ENCODE measurements at places on chromosomes 5 and 9. TPM values are rescaled to one million over a fixed set of nuclear protein-coding genes. Genes with fewer than 3 reads are reported as not detected.

DNA sequence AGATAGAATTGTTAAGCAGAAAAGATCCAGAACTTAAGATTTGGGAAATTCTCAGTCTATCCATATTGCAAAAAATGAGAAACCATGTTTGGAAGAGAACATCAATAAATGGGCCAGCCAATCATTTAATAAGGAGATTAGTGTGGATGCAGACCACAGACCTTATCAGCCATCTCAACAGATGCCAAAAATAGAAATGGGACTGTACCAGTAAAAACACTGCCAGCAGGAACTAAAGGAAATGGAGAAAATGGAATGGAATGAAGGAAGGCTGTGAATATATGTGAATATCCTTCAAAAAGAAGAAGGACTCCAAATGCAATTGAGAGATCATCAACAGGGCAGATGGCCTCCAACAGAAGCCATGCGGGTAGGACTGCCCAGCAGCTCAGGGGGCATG lies 52.7 kb upstream of the ZNF618 start:
- peaks cover 3% of the 10 kb centered on the region for H3K36me3 ChIP-seq
- no peak overlapping the region for H3K27ac ChIP-seq
- DNase-seq = no peak
- H3K4me1 ChIP-seq = peaks cover 18% of the 10 kb centered on the region
- H3K27me3 ChIP-seq = peaks cover 17% of the 10 kb centered on the region
- no peak overlapping the region for H3K4me3 ChIP-seq

DNA sequence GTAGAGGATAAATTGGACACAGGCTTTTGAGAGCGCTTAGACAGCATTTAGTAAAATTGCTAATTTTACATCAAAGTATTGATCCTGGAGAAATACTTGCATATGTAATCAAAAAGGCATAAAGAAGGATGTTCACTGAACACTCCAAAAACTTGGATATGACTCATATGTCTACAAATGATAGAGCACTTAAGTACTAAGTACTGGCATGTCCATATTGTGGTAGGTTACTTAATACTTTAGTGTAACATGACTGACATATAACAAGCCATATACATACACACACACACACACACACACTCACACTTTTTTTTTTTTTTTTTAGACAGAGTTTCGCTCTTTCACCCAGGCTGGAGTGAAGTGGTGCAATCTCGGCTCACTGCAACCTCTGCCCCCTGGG lies 361.9 kb downstream of the ARHGEF28 start:
- no peaks in the 10 kb centered on the region for H3K4me1 ChIP-seq
- no peaks in the 10 kb centered on the region for H3K36me3 ChIP-seq
- DNase-seq = no peak
- no peaks in the 10 kb centered on the region for H3K27me3 ChIP-seq
- no peak overlapping the region for H3K4me3 ChIP-seq

GRCh38 chr5:139795074-139796001 lies at the start of gene PSD2:
PSD2 (plus strand) TSS chr5:139795808; CDS start chr5:139809441, 13,633 bp downstream.
- H3K4me1 ChIP-seq = peaks cover 8% of the 10 kb centered on the region
- H3K27me3 ChIP-seq = peaks cover 63% of the 10 kb centered on the region
- H3K36me3 ChIP-seq = peaks cover 1% of the 10 kb centered on the region
- no peak within 1 kb of the TSS for H3K27ac ChIP-seq
- H3K4me3 ChIP-seq = peak within 1 kb of the TSS; percentile 35

GRCh38 chr9:114500697-114501292 lies 4.5 kb downstream of the WHRN start:
- peaks cover 35% of the 10 kb centered on the region for H3K4me1 ChIP-seq
- no peak overlapping the region for H3K27ac ChIP-seq
- H3K36me3 ChIP-seq = no peaks in the 10 kb centered on the region
- no peak overlapping the region for H3K4me3 ChIP-seq
- no peaks in the 10 kb centered on the region for H3K27me3 ChIP-seq

GRCh38 chr5:91374893-91375520 lies 8.1 kb downstream of the ARRDC3 start:
- H3K27me3 ChIP-seq = no peaks in the 10 kb centered on the region
- no peak overlapping the region for H3K27ac ChIP-seq
- peaks cover 39% of the 10 kb centered on the region for H3K36me3 ChIP-seq
- peaks cover 15% of the 10 kb centered on the region for H3K4me1 ChIP-seq

- H3K4me1 ChIP-seq = peaks cover 23% of the 10 kb centered on the region
- H3K4me3 ChIP-seq = peak overlapping the region; percentile 96
- H3K27ac ChIP-seq = peak overlapping the region; percentile 79
- no peaks in the 10 kb centered on the region for H3K36me3 ChIP-seq
Observed at GRCh38 chr9:120579139-120580050, 572 bp downstream of the CDK5RAP2 start.

DNA sequence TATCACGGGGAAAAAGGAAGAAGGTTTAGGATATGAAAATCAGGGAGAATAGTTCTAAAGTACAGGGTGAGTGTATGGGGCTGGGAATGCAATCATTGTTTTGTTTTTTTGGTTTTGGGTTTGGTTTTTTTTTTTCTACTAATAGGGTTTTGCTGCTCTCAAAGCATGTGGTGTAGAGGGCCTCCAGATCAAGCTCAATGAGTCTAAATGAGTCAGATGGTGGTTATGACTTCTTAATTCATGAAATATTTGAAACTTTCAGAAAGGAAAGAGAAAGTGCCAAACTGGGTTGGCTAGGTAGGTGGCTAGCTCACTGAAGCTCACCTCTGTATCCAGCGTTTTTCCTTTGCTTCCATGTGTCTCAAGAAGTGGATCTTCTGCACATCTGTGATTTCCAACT lies 10.7 kb downstream of the OR1L8 start:
- H3K4me3 ChIP-seq = no peak overlapping the region
- H3K36me3 ChIP-seq = no peaks in the 10 kb centered on the region
- no peak overlapping the region for H3K27ac ChIP-seq
- H3K27me3 ChIP-seq = peaks cover 15% of the 10 kb centered on the region
- no peak for DNase-seq

DNA sequence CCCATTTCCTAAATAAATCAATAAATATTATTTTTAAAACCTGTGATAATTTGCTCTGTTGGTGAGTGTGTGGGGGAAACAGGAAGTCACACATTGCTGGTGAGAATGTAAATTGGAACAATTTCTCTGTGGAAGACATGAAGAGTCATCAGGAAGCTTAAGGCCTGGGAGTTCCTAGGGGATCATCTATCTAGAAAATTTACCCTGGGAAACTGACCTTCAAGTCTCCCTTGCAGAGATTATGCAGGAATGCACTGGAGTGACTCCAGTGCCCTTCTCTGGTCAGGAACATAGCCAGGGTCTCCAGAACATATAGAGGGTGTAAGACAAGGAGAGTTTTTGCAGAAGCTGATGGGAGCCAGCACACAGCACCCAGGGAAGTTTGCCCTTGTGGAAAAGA lies 13.0 kb upstream of the GCNT1 start:
- no peak overlapping the region for H3K27ac ChIP-seq
- H3K4me3 ChIP-seq = no peak overlapping the region
- H3K27me3 ChIP-seq = no peaks in the 10 kb centered on the region
- peaks cover 2% of the 10 kb centered on the region for H3K36me3 ChIP-seq
- peaks cover 20% of the 10 kb centered on the region for H3K4me1 ChIP-seq

DNA sequence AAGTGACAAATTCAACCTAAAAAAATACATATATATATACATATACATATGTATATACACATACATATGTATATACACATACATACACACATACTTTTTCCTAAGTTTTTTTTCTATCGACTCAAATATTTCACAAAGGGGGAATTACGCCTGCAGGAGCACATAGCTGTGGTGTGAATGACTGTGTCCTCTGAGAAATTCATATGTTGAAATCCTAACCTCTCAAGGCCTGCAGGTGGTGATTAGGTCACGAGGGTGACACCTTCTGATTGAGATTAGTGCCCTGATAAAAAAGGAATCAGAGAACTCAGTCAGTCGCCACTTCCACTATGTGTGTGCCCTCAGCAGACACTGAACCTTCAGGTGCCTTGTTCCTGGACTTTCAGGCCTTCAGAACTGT lies 248.7 kb downstream of the SEMA5A start:
- H3K27ac ChIP-seq = no peak overlapping the region
- no peaks in the 10 kb centered on the region for H3K27me3 ChIP-seq
- peaks cover 20% of the 10 kb centered on the region for H3K36me3 ChIP-seq
- peaks cover 5% of the 10 kb centered on the region for H3K4me1 ChIP-seq

GRCh38 chr5:17763301-17763700 lies 129.0 kb downstream of the TAF11L14 start:
- H3K27ac ChIP-seq = no peak overlapping the region
- no peak for DNase-seq
- H3K4me1 ChIP-seq = peaks cover 9% of the 10 kb centered on the region
- H3K27me3 ChIP-seq = no peaks in the 10 kb centered on the region
- H3K36me3 ChIP-seq = no peaks in the 10 kb centered on the region
- no peak overlapping the region for H3K4me3 ChIP-seq

GRCh38 chr9:111851553-111851952 lies 45.1 kb upstream of the UGCG start:
- no peak for DNase-seq
- H3K4me1 ChIP-seq = peaks cover 8% of the 10 kb centered on the region
- H3K4me3 ChIP-seq = no peak overlapping the region

- no peak overlapping the region for H3K4me3 ChIP-seq
- no peaks in the 10 kb centered on the region for H3K4me1 ChIP-seq
- peaks cover 33% of the 10 kb centered on the region for H3K27me3 ChIP-seq
- H3K36me3 ChIP-seq = no peaks in the 10 kb centered on the region
Observed at GRCh38 chr5:159316519-159317383, 13.5 kb downstream of the IL12B start.

- H3K36me3 ChIP-seq = peaks cover 11% of the 10 kb centered on the region
- H3K4me1 ChIP-seq = peaks cover 22% of the 10 kb centered on the region
- no peaks in the 10 kb centered on the region for H3K27me3 ChIP-seq
- no peak overlapping the region for H3K27ac ChIP-seq
Observed at GRCh38 chr9:129109537-129109903, 1.1 kb downstream of the CRAT start.

DNA sequence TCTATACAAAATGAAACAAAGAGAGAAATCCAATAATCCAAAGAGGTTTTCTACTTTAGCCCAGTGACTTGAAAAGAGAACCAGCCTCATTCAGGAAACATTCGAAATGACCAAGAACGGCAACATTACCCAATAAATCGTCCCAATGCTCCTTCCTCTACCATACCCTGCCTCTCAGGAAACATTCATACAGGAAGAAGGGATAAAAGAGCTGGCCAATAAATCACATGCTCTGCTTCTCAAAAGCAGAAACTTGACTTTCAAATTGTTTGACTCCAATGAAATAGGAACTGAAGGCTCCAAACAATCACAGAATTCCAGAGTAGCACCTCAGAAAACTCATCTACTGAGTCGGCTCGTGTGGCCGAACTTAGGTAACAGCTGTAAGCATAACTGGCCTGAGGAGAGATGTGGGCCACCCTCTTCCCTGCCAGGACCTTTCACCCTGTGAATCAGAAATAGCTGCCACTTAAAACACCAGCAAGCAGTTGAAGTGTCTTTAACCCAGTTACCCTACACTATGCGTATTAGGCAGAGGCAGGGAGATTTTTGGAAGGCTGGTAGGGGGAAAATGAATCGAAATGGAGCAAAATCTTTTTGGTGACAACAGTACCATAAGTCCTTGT lies 14.6 kb downstream of the ARL15 start:
- H3K4me1 ChIP-seq = peaks cover 12% of the 10 kb centered on the region
- no peak overlapping the region for H3K27ac ChIP-seq
- H3K36me3 ChIP-seq = no peaks in the 10 kb centered on the region
- no peak for DNase-seq
- H3K27me3 ChIP-seq = no peaks in the 10 kb centered on the region
- no peak overlapping the region for H3K4me3 ChIP-seq

- no peak for DNase-seq
- peaks cover 30% of the 10 kb centered on the region for H3K4me1 ChIP-seq
- H3K27me3 ChIP-seq = no peaks in the 10 kb centered on the region
Observed at GRCh38 chr5:170491479-170491878, 12.3 kb upstream of the KCNIP1 start.

- H3K36me3 ChIP-seq = no peaks in the 10 kb centered on the region
- H3K4me3 ChIP-seq = no peak overlapping the region
- no peaks in the 10 kb centered on the region for H3K27me3 ChIP-seq
- peak overlapping the region; percentile 27 for H3K27ac ChIP-seq
- DNase-seq = no peak
- peaks cover 32% of the 10 kb centered on the region for H3K4me1 ChIP-seq
Observed at GRCh38 chr9:13939134-13939533, 374.8 kb downstream of the NFIB start.

GRCh38 chr9:95845751-95846150 lies 29.7 kb upstream of the ERCC6L2 start:
- no peak overlapping the region for H3K4me3 ChIP-seq
- peaks cover 9% of the 10 kb centered on the region for H3K36me3 ChIP-seq
- no peak overlapping the region for H3K27ac ChIP-seq
- peaks cover under 1% of the 10 kb centered on the region for H3K4me1 ChIP-seq

GRCh38 chr5:65722575-65723403 lies 784 bp downstream of the NLN start:
- H3K4me1 ChIP-seq = peaks cover 44% of the 10 kb centered on the region
- no peak for DNase-seq
- H3K27me3 ChIP-seq = no peaks in the 10 kb centered on the region
- H3K27ac ChIP-seq = peak overlapping the region; percentile 96
- peaks cover 2% of the 10 kb centered on the region for H3K36me3 ChIP-seq

- no peak for DNase-seq
- H3K36me3 ChIP-seq = no peaks in the 10 kb centered on the region
- H3K4me1 ChIP-seq = peaks cover 54% of the 10 kb centered on the region
- H3K27me3 ChIP-seq = no peaks in the 10 kb centered on the region
- no peak overlapping the region for H3K4me3 ChIP-seq
- H3K27ac ChIP-seq = no peak overlapping the region
Observed at GRCh38 chr9:91904588-91905236, 45.3 kb downstream of the ROR2 start.

- no peaks in the 10 kb centered on the region for H3K27me3 ChIP-seq
- H3K4me1 ChIP-seq = peaks cover 47% of the 10 kb centered on the region
- H3K27ac ChIP-seq = peak overlapping the region; percentile 30
- no peaks in the 10 kb centered on the region for H3K36me3 ChIP-seq
- no peak for DNase-seq
Observed at GRCh38 chr9:18126831-18127498, 347.0 kb upstream of the ADAMTSL1 start.

- H3K27ac ChIP-seq = no peak overlapping the region
- no peaks in the 10 kb centered on the region for H3K27me3 ChIP-seq
- peaks cover 1% of the 10 kb centered on the region for H3K36me3 ChIP-seq
Observed at GRCh38 chr5:147464211-147464610, 45.7 kb downstream of the DPYSL3 start.

DNA sequence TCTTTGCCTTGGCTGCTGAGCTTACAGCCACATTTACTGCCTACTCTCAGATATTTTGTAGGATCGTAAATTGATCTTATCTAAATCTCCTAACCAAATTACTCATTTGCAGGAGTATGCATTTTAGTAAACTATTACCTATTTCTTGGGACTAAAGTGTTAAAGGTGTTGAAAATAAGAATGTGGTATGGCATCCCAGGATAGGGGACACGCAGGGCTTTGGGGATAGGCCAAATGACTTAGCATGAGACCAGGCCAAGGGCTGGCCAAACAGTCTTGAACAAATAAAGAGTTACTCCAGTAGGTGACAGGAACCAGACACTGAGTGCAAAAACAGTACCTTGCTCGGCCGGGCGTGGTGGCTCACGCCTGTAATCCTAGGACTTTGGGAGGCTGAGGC lies 25.1 kb downstream of the TBC1D2 start:
- H3K27me3 ChIP-seq = no peaks in the 10 kb centered on the region
- peaks cover 13% of the 10 kb centered on the region for H3K36me3 ChIP-seq
- peaks cover 62% of the 10 kb centered on the region for H3K4me1 ChIP-seq
- H3K27ac ChIP-seq = no peak overlapping the region

GRCh38 chr5:7742241-7742656 lies 108.7 kb downstream of the CFAP90 start:
- H3K27ac ChIP-seq = no peak overlapping the region
- H3K27me3 ChIP-seq = peaks cover 13% of the 10 kb centered on the region
- no peaks in the 10 kb centered on the region for H3K36me3 ChIP-seq
- H3K4me3 ChIP-seq = no peak overlapping the region
- no peak for DNase-seq

The UBE2QL1 gene
- total RNA-seq = 0.17 TPM

The PAPPA gene
- total RNA-seq = 219 TPM

The IRX1 gene
- 2.9 TPM for total RNA-seq

The HSD17B3 gene
- not detected for total RNA-seq

The KCNN2 gene
- total RNA-seq = not detected

The PLAC8L1 gene
- 0.97 TPM for total RNA-seq

The ANKRD31 gene
- total RNA-seq = 0.10 TPM

The SPINK4 gene
- not detected for total RNA-seq

The BARHL1 gene
- total RNA-seq = not detected

The GPR151 gene
- total RNA-seq = not detected
